ENCODE measurements at places on chromosomes 7 and 10.

GRCh38 chr10:119507115-119507514 is 35.4 kb downstream of the RGS10 start:
- DNase-seq: no peak

- no peak for DNase-seq
Observed at GRCh38 chr7:148255333-148255732, 335.2 kb upstream of the C7orf33 start.

- no peak for DNase-seq
Observed at GRCh38 chr7:195010-195829, 2.8 kb downstream of the FAM20C start.

- DNase-seq: no peak
Observed at GRCh38 chr7:12709726-12710502, 22.5 kb downstream of the ARL4A start.

DNA sequence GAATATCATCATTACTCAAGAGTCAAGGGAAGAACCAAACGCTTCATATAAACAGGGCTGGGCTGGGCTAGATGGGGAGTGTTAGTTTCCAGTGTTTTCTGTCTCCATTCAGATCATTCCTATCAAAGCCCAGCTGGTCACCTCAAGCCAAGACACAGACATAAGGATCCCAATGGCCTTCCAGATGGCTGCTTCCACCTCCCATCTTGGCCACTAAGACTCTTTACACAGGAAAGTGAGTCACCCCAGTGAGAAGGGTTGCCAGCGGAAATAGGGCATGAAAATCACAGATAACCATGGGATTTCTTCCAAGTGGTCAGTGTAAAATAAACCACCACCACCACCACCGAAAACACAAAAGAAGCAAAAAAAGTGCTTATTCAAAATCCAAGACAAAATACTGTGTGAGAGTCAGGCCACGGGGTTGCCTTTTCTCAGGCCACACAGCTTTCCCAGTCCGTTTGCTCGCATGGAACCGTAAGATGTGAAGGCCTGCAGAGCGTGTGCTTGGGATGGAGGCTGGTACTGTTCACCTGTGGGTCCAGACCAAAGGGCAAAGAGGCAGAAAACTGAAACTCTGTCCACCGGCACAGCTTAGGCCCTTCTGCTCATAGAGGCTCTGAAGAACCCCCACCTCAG is 5.6 kb downstream of the PRSS2 start:
- no peak for DNase-seq

DNA sequence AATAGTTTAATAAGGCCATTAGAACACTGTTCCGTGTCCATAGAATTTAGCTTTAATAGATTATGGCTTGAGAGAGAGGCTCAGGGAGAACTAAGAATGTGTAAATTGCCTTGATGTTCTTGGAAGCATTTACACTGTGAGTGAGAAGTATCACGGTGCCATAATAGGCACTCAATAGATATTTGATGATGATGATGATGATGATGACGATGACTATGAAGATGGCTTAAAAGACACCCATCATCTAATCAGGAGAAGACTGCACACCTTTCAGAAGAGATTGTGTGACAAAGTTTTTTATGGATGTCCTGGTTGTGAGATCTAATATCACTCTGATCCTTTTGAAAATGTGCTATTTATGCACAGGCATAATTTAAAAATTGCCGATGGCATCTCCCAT is 264.2 kb downstream of the GLI3 start:
- no peak for DNase-seq

GRCh38 chr10:90862908-90863514 is 5.2 kb upstream of the HTR7 start:
- no peak for DNase-seq

- peak; percentile 53 for DNase-seq
Observed at GRCh38 chr7:131007439-131008330, 273.7 kb upstream of the KLF14 start.

DNA sequence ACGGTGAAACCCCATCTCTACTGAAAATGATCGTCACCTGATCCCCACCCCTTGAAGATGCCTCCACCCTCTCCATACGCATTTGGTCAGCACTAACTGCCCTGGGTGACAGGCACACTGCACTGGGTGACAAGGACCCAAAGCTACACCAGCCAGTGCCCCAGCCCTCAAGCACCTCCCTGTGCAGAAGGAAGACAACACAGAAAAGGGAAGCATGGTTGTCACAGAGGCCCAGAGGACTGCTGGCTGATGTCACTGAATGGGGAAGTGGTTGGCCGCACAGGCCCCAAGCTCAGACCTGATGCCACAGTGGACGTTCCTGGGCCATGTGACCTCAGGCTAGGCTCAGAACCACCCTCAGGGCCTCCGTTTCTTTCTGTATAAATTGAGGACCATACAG is 4.2 kb upstream of the PILRA start:
- DNase-seq: no peak

DNA sequence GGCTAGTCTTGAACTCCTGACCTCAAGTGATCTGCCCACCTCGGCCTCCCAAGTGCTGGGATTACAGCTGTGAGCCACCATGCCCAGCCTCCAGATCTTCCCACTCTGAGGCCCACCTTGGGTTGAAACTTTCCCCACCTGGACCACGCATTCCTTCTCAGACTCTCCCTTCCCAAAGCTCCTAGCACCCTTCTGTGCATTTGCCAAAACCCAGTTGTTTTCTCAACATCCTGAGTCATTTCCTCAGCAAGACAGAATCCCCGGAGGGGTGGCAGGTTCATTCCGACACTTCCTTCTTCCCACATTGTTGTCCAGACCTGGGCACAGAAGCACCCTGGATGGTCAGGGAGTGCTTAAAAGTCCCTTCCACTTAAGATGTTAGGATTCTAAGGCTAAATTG is 28.9 kb downstream of the BAG3 start:
- DNase-seq: no peak

- DNase-seq: no peak
Observed at GRCh38 chr7:22295402-22296264, 61.3 kb downstream of the RAPGEF5 start.

- DNase-seq: no peak
Observed at GRCh38 chr10:119320981-119321380, 113.6 kb downstream of the GRK5 start.

- DNase-seq: no peak
Observed at GRCh38 chr10:127398140-127398970, 150.8 kb upstream of the NPS start.

DNA sequence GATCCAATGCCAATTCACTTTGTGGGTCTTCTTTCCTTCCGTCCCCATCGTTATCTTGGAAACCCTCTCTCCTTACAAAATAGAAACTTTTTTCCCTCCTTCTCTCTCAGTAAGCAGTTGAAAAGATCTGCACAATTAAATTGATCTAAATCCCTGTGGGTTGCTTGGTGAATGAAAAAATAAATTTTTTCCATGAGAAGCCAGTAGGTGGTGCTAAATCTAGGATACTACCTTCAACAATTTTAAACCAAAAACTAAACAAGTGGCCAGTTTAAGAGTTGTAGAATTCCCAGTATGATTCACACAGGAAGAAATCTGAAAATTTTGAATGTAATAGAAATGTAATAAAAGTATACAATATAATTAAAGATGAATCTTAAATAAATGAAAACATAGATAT is 990.3 kb upstream of the ZNF722 start:
- DNase-seq: no peak

GRCh38 chr7:139681463-139681755 is 96.4 kb downstream of the HIPK2 start:
- DNase-seq: no peak

GRCh38 chr10:132173185-132173584 is 13.6 kb upstream of the DPYSL4 start:
- DNase-seq: no peak

DNA sequence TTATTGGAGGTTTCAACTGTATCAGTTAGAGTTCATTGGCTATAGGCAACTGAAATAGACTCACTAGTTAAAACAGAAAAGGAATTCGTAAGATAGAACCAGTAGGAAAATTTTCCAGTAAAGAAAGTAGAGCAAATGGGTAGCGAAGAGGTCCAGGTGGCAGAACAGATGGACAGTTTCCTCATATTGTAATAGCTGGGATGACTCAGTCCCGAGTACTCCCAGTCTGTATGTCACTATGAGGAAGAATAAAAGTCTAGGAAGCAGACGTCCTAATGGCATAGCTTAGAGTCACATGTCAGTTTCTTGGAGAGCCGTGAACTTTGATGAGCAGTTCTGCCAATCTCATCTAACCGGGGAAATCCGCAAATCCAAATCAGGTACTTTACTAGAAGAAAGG is 95.3 kb downstream of the RNF32 start:
- DNase-seq: no peak

DNA sequence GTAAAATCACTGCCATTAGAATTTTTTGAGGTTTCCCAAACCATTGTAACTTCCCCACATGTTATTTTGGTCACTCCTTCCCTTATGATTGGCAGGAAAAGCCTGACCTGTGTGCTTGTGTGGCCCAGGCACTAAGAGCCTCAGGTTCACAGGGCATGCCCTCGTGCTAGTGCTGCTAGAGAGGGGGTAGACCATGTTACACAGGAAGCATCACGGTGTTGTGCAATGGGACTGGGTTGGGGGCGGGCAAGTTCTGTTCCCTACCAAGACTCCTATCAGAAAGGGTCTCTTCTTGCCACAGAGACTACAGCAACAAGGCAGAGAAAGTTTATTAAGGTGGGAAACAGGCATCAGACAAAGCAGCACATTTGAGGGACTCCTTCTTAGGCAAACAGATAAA is 32.2 kb downstream of the LSM5 start:
- no peak for DNase-seq

DNA sequence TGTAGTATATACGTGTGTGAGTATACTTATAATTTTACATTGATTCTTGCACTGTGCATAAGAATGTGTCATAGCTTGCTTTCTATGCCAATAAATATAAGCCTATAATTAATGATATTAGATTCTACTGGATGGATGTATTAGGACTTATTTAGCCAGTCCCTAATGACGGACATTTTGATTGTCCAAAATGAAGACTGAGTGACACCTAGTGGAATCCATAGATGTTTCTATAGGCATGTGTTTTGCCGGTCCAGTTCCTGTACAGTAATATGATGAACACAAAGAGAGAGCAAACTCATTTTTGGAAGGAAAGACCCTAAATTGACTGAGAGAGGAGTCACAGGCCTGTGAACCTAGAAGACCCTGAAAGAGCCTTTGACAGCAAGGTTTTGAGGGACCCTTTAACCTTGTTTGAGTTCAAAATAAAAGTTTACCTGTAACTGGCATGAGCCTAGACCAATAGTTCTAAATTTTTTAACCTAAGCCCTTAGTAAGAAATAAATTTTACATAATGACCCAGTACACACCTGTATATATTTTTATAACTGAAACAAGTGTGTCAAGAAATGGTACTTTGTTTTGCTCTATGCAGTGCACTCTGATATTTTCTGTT is 42.4 kb upstream of the AGBL3 start:
- no peak for DNase-seq

DNA sequence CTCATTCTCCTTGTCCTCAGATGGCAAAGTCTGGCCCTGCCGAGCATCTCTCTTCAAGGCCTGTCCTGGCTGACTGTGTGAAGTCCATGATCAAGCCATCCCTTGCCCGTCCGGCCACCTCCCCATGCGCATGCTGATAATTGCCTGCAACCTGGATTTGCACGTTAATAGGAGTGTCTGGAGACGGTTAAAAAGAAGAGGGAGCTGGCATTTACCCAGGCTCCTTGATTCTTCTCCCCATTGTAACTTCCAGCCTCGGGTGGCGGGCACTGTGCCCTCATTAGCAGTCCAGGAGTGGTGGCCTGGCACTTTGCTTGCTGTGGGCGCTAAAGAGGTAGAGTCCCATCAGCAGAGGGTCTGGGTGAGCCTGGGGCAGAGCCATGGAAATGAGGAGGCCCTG is 157.4 kb downstream of the C10orf105 start:
- DNase-seq: no peak

- DNase-seq: no peak
Observed at GRCh38 chr10:102721954-102722353, 7.5 kb downstream of the SFXN2 start.

DNA sequence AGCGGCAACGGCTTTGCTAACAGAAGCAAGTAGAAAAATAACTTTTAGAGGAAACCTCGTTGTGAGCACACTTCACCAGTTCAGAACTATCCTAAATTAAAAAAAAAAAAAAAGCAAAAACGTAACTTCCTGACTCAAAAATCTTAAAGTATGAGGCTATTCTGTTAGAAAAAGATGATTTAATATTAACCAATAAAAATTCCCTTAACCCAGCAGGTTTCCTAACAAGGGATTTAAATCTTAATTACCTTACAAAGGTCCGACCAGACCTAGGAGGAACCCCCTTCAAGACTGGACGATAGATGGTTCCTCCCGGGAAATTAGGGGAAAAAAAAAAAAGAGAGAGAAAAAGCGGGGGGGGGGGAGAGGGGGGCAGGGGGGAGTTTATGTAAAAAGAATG is 22.9 kb upstream of the CHST3 start:
- DNase-seq: no peak

GRCh38 chr10:129522041-129522585 is 55.1 kb downstream of the MGMT start:
- no peak for DNase-seq

DNA sequence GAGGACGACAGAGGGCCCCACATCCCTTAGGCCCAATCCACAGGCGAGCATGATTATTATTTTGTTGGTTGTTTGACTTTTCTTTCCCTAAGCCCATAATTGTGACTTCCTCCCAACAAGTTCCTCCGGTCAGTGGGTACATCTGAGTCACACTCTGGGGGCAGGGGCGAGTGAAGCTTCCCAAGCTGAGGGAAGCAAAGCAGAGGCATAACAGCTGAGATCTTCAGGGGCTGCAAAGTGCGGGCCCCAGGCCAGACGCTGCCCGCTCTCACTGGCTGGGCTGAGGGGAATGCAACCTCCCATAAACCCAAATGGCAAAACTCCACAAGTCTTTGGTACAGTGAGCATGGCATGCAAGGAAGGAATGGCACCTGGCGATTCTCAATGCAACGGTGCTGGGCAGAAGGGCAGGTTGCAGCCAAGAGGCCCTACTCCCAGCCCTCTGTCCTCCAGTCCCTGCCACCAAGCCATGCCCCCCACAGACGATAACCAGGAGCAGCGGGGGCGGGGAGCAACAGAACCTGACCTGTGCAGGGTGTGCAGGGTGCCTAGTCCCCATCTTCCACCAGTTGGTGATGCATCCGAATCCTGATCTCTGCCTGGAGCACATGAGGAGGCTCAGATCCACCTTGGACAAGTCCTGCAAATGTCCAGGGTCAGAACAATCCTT is 25.3 kb downstream of the TNS3 start:
- no peak for DNase-seq

GRCh38 chr7:114851406-114852061 is 70.4 kb upstream of the MDFIC start:
- no peak for DNase-seq

GRCh38 chr10:24201503-24202180 is 7.3 kb upstream of the KIAA1217 start:
- DNase-seq: no peak
